ENCODE measurements at places on chromosomes 3 and 15.

GRCh38 chr3:134696155-134696554 is 45.3 kb upstream of the KY start:
- DNase-seq: no peak

DNA sequence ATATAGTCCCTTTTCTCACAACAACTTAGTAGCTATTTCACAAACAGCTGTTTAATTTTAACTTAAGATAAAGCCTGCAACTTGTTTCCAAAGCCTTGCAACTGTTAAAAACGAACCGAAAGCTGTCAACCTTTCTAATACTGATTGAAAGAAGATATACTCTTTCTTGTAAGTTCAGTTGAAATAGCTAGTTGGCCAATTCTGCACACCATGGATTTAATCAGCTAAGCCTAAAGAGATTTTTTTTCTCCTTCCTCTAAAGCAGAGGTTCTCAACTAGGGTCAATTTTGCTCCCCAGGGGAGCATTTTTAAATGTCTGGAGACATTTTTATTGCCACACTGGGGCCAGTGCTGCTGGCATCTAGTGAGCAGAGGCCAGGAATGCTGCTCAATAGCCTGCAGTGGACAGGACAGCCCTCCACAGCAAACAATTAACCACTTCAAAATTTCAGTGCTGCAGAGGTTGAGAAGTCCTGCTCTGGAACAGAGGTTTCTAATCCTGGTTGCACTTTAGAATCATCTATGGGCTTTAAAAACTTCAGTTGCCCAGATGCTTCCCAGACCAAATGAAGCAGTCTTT is 26.2 kb downstream of the MINDY4B start:
- DNase-seq: no peak

- DNase-seq: no peak
Measured at GRCh38 chr3:157590273-157590672, 87.1 kb upstream of the VEPH1 start.

DNA sequence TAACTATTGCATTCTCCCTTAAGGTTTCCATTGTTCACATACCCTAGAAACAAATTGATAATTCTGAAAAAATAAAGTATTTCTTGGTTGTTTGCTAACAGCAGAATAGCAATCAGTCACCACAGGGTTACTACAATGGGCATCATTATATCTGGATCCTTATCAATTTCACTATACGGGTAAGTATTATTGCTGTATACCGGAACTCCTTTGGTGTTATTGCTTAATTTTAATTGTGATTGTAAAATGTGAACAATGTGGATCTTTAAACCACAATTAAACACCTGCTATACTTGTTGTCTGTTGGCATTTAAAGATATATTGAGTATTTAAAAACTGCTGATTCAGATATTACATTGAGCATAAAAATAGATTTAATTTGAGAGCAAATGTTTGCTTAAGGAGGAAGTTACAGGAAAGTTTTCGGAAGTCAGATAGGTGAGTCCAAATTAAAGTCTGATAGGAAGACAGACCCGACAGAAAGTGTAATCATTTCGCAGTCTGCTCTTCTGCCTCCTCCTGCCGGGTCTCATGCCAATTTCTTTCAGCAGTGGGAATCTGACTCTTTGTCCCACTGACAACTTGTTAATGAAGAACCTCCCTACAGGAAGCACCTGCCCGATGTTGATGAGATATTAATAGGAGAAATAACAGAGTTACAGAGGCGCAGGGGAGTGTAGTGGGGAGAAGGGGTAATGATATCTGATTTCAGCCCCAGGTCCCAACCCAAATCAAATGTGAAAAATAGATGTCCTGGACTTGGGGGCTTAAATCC is 169.7 kb upstream of the TBC1D5 start:
- no peak for DNase-seq
